ENCODE measurements at places on chromosomes 3 and 15.

DNA sequence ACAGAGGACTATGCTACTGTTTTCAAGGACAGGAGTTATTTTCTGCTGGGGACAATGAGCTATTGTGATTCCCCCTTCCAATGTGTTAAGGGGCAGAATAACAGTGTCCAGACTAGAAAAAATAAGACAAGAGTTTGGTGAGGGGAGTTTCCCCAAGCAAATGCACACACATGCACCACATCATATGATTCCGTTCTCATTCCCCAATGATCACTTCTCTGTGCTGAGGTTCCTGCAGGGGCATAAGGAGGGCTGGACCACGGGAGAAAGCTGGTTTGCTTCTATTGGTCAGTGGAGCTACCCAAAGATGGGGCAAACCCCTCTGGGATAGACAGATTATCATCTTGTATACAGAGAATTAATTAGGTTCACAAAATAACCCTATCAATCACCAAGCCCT is 80.6 kb downstream of the RBPMS2 start:
- DNase-seq: no peak

DNA sequence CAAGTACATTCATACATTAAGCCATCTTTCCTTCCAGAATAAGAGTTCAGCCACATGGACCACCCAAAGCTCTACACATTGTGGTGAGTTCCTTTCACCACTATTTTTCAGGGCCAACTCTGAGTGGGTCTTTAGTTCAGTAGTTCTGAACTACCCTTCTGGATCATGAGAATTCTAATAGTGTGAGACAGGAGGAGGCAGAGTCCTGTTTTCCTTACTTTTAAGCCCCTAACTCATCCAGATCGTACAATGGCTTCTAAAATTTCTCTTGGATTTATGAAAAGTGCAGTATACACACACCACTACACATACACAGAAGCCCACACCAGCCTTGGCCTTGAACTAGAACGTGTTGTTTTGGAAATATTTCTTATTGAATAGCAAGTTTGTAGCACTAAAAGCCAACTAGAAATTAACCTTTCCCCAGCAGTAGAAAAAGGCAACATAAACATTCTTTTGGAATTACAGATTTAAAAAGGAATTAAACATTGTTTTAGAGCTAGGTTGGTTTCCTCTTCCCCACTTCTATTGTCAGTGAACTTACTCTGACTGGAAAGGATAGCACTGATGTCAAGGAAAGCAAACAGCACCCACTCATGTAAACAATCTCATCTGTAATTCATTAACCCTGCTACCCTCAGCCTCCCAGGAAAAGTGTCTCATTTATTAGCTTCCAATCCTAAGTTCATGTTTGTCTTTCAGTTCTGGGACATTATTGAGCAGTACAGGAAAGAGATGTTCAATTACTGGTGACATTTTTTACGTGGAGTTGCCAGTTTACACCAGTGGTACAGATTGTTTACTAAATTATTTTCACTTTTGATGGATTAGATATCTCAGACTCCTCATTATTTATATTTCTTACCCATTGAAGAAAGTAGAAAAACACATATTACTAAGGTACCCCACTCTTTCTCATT is 95.7 kb upstream of the AGTR1 start:
- no peak for DNase-seq

DNA sequence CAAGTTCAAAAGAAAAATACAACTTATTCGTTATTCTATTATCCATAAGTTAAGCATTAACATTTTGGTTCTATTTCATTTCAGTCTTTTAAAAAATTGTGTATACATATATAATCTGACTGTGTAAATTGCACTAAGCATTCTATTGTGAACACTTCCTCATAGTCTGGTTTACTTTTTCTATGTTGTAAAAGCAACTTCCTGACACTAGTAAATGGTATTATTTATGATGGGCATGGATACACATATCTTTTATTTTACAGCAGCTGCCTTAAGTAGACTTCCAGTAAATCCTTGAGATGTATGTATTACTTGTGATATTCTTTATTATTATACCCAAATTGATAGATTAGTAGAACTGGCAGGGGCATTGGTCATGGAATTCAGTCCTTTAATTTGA is 58.2 kb downstream of the FNDC3B start:
- no peak for DNase-seq

DNA sequence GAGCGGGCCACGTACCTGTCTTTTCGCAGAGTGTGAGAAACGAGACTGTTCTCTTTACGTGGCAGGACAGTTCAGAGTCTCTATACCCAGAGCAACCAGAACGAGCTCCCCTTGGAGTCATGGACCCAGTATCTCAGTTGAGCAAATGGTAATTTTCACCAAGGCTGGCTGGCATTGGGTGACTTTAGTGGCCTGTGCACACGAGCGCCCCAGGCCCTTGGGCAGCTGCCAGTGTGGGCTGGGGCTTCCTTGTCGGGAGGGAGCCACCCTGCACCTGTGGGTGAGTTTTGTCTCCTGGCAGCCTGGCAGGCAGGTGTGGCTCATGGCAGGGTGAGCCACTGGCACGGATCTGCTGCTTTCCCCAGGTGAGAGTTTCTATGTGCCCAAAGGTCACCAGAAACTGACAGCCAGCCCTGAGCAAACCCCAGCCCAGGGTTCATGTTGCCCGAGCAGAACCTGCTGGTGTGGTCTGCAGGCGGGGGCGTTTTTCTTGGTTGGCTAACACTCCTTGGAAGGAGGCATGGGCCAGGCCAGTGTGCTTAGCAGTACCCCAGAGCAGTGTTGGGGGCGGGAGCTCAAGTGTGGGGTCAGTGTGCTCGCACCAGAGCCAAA is 135.0 kb downstream of the TJP1 start:
- no peak for DNase-seq

- DNase-seq: no peak
These were observed 5.0 kb downstream of the RPLP1 start for GRCh38 chr15:69457304-69458280.

DNA sequence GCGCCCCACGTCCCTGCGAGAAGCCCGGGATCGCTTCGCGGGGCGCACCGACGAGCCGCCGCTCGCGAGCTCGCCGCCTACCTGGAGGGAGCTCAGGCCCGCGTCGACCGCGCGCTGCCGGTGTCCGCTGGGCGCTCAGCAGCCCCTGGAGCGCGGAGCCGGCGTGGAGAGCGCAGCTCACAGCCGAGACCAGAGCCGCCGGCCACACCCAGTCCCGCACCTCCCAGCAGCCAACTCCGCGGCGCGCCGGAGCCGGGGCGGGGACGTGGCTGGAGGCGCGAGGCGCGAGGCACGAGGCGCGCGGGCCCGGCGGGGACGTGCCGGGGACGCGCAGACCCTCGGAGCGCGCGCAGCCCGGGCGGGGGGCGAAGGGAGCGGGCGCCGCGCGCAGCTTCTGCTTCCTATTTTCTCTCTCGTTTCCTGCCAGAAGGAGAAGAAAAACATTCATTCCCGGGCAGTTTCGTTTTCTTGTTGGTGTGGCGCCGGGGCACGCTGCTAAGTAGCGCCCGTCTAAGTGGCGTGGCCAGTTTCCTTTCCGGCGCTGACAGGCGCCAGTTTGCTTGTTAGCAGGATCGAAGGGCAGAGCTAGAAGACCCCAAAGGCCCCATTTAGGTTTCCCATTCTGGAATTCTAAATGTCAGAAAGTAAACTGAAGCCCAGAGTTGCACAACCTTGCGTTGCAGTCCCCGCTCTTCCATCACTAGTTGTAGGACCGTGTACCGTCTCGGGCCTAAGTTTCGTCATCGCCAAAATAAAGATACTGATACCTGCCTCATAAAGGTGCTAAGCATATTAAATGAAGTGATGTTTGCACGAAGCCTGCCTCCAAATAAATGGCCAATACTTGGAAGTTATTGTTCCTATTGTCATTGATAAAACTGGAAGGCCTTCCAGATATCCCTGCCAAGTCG is at the start of gene GNB4:
Gene GNB4, minus strand, starts transcription at position 206 of the 911 bp plus-strand sequence. CDS start 25,270 bp downstream, outside the sequence.
- DNase-seq: peak; percentile 44
